SHP77 (cell line): ENCODE measurements at places on chromosomes 13 and 19.

GRCh38 chr19:1855040-1855827 lies 7.0 kb upstream of the REXO1 start:
- peak; percentile 47 for DNase-seq

DNA sequence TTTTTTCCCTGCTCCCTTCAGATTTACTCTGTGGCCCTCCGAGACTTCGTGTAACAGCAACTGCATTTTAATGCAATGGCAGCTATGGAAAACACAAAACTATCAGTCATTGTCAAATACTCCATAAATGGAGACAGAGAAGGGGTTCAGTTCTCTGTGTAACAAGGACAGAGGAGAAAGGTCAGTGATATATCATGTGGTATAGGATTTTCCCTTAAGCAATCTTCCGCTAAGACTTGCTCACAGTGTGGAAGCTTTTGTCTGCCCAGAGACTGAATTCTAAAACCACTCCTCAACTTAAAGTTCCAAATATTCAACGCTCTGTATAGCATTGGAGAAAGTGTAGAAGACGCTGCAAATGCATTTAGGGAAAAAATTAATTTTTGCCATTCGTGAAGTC lies 111.3 kb upstream of the EDNRB start:
- no peak for DNase-seq

DNA sequence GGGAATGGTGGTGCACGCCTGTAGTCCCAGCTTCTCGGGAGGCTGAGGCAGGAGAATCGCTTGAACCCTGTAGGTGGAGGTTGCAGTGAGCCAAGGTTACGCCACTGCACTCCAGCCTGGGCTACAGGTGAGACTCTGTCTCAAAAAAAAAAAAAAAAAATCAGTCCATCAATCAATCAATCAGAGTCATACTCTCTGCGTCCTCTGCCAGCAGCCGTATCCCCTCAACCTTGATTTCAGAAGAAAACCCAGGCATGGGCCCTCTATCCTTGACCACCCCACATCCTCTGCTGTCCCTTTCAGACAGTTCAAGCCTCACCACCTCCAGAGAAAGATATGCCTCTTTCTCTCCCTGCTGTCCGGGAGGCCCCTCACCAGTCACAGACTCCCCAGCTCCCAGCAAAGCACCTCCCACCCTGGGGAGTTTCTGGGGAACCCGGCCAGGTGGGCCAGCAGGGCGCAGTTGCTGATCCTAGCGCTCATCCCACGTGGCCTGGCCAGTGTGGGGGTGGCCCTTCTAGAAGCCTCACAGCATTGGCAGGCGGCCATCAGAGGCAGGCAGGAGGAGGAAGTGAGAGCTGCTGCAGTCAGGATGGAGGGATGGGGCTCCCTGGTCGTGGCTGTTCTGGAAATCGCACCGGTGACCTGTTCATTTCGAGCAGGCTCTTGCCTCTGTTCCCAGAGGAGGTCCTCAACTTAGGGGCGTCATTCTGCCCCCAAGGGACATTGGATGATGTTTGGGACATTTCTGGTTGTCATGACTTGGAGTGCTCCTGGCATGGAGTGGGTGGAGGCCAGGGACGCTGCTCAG lies 10.2 kb upstream of the JSRP1 start:
- DNase-seq = peak; percentile 46

GRCh38 chr19:50819636-50820035 lies 4.0 kb downstream of the KLK1 start:
- DNase-seq = no peak

DNA sequence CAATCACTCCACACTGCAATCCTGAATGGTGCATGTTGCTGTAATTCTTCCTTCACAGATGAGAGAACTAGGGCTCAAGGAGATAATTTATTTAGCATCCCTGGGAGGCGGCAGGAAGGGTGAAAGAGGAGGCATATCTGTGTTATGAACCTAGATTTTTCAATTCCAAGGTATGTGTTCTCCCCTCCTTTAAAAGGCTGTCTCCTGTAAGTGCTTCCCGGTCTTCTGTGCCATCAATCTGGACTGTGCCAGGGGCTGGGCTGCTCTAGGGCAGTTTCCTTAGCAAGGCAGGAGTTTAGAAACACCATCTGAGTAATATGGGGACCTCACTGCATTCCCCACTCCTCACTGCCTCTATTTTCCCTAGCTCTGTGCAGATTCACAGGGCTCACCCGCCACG lies 185.0 kb downstream of the RFC3 start:
- DNase-seq = no peak

GRCh38 chr19:30093966-30094755 lies 152.1 kb downstream of the URI1 start:
- no peak for DNase-seq

DNA sequence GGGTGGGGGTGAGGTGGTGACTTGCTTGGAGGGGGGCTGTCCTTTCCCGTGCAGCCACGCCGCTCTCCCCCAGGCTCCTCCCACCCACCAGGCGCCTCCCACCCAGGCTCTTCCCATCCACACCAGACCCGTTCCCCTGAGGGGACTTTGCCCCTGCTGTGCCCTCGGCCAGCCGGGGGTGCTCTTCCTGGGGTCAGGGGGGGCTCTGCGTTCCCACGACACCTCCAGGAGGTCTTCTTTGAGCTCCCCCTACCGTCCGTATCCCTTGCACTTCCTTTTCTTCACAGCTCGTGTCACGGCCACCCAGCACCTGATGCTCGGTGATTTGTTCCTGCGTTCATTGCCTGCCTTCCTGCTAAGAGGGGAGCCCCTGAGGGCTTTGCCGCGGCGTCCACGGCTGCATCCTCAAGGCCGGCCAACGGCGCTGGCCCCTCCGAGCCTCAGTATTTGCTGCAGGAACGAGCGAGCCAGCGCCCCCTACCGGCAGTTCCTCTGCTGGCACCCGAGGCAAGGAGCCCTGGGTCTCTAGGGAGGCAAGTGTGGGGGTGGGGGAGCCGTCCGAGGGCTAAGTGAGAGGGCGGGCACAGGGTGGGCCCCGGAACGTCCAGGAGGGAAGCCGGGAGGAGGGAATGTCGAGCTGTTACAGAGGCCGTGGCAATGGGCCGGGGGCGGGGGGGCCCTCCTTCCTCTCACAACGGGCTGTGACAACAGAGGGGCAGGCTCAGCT lies 11.8 kb downstream of the LRRC4B start:
- DNase-seq = peak; percentile 48

- peak; percentile 13 for DNase-seq
These were observed 577.2 kb downstream of the SLITRK5 start for GRCh38 chr13:88248393-88248792.

- DNase-seq = no peak
These were observed 230.7 kb downstream of the NDFIP2 start for GRCh38 chr13:79711631-79712030.

GRCh38 chr19:3466635-3467034 lies 13.7 kb downstream of the SMIM24 start:
- DNase-seq = no peak

- no peak for DNase-seq
These were observed 18.5 kb upstream of the ZNF331 start for GRCh38 chr19:53519446-53519845.

- no peak for DNase-seq
These were observed 256.9 kb downstream of the DLEU7 start for GRCh38 chr13:50586414-50587083.

DNA sequence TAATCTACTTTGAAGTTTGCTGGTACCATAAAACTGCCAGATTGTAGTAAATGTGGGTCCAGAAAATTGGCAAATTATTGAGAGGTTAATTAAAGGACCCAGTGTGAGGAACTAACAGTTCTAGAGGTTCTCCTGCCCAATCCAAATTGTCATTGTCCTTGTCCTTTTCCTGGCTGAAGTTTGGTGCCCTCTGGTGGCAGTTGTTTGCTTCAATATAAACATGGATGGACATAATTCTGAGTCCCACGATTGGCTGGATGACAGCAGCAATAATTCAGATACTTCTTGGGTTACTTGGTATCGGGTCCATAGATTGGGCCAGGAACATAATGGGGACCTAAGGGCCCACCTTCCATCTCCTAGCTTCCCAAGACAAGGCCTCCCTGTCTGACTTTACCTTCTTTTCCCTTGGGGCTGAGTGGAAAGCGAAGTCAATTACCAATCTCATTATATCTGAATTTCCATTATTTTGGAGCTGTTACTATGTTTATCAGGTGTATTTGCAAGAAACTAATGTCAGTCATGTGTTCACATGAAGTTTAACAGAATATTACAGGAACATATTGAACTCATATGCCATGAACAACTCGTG lies 33.8 kb upstream of the GARRE1 start:
- DNase-seq = peak; percentile 51

DNA sequence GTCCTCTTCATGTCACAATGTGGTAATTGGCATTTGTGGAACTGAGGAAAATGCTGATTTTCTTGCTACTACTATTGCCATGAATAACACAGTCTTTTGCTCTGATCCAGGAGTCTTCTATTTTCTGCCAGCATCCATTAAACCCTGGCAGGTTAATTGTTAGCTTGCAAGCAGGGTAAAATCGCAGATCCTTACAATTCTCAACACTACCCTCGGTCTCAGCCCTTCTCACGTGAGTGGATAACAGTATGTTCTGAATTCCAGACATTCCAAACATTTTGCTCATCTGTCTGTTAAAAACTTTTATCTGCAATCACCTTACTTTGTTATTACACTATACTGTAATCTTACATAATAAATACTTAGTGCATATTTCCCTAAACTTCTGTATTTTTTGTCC lies 251.3 kb upstream of the ATXN8OS start:
- no peak for DNase-seq

GRCh38 chr13:112007191-112007590 lies 59.8 kb upstream of the SOX1 start:
- DNase-seq = no peak

DNA sequence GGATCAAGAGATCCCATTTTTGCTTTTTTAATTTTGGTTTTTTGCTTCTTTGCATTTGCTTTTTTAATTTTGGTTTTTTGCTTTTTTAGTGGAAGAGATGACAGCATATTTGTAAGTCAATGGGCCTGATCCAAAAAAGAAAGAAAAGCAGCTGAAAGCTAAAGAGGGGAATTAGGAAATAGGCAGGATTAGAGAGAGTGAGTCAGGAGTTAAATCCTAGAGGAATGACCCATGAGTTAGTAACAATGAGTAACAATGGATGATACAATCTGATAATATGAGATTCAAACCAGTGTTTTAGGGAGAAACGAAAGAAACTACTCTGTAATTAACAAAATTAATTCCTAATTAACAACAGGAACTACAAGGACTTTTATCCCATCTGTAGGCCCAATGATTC lies 111.2 kb upstream of the SGCG start:
- DNase-seq = no peak

DNA sequence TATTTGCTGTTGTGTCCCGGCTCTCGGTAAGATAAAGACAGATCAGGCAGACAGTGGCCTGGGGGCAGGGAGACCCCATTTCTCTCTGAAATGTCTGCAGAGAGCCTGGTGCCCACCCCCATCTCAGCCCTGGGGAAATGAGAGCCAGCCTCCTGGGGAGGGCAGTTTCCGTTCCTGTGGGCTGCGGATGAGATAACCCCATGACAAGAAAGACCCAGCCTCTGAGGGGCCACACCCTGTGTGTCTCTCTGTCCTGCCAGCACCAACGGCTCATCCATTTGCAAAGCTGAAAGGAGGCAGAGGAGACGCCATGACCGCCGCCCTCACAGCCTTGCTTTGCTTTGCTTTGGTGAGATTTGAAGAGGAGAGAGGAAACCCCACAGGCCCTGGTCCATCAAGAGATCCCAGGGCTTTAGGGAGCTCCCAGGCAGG lies 28.1 kb upstream of the KIR3DL3 start:
- no peak for DNase-seq

DNA sequence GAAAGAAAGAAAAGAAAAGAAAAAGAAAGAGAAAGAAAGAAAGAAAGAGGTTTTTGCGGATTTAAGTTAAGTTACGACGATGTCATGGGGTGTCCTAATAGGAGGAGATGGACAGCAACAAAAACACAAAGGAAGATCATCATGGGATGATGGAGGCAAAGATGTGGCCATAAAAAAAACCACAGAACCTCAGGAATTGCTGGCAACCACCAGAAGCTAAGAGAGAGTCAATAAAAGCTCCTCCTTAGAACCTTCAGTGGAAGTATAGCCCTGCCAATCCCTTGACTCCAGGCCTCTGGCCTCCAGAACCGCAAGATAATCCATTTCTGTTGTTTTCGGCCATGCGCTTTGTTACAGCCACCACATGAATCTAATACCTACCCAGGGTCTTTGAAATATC lies 11.5 kb downstream of the PLEKHA4 start:
- no peak for DNase-seq

- no peak for DNase-seq
These were observed 1678.3 kb upstream of the PCDH20 start for GRCh38 chr13:63093907-63094469.
